ENCODE measurements at places on chromosomes 5 and 9.

DNA sequence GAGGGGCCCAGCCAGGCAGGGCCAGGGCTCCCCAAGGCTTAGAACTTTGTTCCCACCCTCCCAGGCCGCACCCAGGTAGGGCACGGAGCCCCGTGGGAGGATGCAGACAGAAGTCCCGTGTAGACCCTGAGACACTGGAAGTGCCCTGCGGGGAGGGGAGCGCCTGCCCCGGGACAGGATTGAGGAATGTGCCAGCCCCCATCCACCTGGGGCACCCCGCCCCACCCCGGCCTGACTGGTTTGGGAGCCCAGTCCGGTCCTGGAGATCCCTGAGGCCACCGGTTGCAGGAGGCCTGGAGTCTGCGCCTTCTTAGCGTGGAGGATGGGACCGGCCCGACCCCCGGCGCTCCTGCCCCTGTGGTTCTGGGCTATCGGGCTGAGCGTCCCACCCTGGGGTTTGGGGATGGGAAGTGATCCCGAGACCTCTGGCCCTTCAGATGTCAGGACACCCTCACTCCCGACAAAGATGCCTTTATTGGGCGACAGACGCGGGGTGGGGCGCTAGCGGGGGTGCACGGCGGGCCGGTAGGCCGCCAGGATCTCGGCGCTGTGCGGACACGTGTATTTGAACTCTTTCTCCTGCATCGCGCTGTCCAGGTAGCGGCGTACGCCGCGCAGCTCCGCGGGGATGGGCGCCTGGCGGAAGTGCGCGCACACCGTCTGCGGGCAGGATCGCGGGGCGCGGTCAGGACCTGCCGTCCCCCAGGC is 2.0 kb downstream of the CLIC3 start:
- DNase-seq: no peak

DNA sequence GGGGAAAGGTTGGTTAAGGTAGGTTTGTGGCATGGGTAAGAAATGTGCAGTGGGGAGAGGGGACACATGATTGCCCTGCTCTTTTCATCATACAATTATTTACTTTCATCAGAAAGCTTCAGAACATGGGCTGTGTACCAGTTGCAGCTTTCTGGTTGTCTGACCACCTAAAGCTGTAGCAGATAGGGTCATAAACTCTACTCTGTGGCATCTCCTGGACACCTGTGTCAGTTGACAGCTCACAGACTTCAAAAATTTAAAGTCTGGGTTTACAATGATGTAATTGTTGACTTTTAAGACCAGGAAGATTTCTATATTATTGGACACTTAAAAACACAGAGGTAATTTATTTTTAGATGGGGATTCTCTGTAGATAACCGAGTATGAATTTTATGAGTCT is 222.7 kb upstream of the PRR16 start:
- no peak for DNase-seq

- DNase-seq: no peak
These were observed 1682.4 kb downstream of the MAT2B start for GRCh38 chr5:165187815-165188214.

- DNase-seq: no peak
These were observed 21.5 kb upstream of the KLF9 start for GRCh38 chr9:70435948-70436347.

GRCh38 chr5:124263680-124264491 is 482.6 kb downstream of the ZNF608 start:
- no peak for DNase-seq

- no peak for DNase-seq
These were observed 35.7 kb downstream of the PWWP2A start for GRCh38 chr5:160083501-160083900.

DNA sequence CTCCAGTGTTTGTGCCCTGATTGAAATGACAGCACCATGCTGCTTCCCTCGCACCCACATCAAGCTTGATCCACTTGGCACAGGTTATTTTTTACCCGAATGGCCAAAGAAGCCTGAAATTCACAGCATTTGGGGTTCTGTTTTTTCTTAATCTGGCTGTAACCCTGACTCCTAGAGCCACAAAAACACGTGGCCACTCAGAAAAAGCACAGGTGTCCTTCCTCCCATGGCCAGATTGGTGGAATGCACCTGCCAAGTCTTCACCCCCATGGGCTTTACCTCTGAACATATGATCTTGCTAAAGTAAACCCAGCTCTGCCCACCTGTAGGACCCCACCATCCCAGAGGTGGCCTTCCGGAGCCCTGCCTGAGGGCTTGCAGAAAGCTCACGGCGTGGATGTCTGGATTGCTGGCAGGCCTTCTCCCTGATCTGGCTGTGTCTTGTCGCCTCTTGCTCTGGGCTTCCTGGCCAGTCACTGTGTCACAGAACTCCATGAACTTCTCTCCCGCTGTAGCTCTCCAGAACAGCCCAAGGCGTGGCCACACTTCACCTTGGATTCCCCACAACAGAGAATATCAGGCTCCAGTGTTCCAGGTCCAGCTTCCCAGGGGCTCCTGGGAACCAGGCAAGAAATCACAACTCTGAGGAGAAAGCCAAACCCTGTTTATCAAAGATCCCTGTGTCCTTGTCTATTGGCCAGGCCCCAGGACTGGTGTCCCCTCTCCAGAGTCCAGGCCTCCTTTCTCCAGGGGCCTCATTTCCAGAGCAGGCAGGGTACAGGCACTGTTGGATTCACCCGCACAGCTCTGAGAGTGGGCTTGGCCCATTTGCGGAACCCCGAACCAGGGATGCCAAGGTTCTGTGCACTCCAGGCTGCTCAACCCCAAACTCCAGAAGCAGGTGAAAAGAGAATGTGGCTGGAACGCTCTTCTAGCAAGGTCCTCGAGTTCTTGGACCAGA is 272.5 kb downstream of the SYK start:
- DNase-seq: no peak

DNA sequence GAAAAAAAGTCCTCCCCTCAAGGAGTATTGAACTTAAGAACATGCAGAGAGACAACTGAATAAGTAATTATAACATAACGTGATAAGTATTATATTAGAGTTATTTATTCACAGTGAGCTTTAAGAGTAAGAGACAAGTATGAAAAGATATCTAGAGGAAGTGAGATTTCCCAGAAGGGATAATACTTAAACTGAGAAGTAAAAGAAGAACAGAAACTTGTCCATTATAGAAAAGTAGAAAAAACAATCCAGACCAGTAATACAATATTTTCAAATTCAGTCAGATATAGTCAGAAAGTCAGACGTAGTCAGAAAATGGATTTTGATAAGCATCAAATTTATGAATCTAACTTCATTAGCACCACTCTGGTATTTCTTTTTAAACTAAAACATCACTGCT is 613.0 kb upstream of the CCNG1 start:
- DNase-seq: no peak
